ENCODE measurements at places on chromosomes 4 and X.

- DNase-seq, result no peak
Measured at GRCh38 chr4:61740886-61741285, 540.8 kb downstream of the ADGRL3 start.

- DNase-seq, result peak; percentile 46
Measured at GRCh38 chr4:26860922-26861433, 337 bp downstream of the STIM2 start.

- DNase-seq, result no peak
Measured at GRCh38 chr4:25031077-25031621, 403 bp upstream of the LGI2 start.

GRCh38 chr4:88178626-88179231, 20.3 kb upstream of the ABCG2 start:
- DNase-seq, result no peak

- peak; percentile 73 for DNase-seq
Measured at GRCh38 chrX:154097003-154097588, 421 bp downstream of the MECP2 start.

GRCh38 chr4:55571806-55572205, 20.2 kb downstream of the PDCL2 start:
- no peak for DNase-seq

- no peak for DNase-seq
Measured at GRCh38 chr4:1787411-1788077, 5.5 kb upstream of the FGFR3 start.

DNA sequence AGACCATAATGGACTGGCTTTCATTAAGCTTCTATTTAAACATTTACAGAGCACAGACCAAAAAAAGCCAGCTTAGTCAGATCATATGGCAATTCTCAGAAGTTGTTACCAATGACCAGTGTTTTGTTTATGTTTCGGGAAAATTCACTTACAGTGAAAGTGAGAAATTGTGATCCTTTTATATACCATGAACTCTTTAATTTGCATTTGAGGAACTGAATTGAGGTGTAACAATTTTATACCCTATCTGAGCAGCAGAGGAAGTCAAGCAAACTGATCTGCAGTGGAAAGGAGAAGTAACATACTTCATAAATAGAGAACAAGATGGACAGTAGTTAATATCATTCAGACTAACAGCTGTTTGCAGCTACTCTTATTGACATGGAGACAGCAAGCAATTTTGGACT, 97.1 kb downstream of the TMA16 start:
- no peak for DNase-seq

DNA sequence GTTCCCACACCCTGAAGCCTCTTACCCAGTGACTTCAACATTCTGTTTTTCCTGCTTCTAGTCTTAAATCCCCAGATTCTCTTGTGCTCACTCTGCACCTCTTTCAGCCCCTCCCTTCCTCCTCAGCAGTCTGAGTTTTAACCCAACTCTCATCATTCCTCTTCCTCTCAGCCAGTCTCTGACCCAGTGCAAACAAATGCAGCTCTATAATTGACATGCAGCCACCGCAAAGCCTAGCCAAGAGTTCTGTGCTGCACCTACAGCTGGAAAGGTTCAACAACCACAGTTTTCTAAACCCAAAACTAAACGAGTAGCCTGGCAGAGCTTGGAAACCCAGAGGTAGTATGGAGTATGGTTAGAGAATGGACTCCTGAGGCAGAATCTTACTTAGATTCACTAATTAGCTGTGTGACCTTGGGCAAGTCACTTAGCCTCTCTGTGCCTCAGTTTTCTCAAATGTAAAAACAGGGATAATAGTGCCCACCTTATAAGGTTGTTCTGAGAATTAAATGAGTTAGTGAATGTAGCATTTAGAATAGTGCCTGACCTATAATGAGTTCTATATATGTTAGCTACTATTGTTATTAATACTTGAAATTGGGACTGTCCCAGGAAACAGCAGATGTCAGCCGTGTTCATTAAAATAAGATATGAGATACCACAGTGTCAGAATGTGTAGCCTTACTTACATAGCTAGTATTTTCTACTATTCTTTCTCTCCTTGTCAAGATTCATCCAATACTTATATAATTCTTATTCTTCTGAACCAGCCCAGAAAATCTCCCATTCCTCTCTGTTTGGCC, 3.5 kb downstream of the TMEM154 start:
- no peak for DNase-seq

- peak; percentile 84 for DNase-seq
Measured at GRCh38 chrX:20442597-20442996, 175.9 kb upstream of the RPS6KA3 start.

DNA sequence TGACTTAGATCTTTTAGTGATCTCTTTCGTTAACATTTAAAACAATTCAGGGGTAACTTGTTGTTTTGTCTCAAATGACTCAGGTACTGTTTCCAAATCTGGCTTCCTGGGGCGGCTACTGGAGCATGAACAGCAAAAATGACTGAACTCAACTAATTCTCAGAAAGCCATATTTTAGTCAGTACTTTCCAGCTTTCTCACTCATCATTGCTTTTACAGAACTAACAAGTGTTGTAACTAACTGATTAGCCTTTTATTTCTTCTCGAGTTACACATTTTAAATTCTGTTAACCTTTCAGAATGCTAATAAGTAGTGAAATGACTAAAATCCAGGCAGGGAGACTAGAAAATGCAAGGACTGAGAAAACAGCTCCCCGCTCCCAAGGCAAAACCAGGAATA, 55.3 kb downstream of the JADE3 start:
- no peak for DNase-seq

- DNase-seq, result no peak
Measured at GRCh38 chrX:39320165-39320564, 518.9 kb downstream of the MID1IP1 start.

DNA sequence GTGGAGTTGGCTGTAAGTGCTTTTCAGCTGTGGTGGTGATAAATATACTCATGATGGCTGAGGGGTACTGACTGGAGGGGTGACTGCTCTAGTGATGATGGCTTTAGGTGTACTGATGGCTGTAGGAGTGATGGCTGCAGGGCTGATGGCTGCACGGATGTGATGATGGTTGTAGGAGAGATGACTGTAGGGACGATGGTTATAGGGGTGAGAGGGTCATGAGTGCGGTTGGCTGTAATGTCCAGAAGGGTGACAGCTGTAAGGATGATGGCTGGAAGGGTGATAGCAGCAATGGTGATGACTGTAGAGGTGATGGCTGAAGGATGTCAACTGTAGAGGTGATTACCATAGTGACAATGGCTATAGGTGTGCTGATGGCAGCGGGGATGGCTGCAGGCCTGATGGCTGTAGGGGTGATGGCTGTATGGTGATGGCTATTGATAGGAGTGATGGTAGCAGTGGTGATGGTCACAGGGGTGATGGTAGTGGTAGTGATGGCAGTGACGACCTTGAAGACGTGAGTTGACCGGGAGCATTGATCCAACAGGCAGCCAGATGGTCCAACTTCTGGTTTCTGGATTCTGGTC, 570 bp upstream of the SASH3 start:
- no peak for DNase-seq

DNA sequence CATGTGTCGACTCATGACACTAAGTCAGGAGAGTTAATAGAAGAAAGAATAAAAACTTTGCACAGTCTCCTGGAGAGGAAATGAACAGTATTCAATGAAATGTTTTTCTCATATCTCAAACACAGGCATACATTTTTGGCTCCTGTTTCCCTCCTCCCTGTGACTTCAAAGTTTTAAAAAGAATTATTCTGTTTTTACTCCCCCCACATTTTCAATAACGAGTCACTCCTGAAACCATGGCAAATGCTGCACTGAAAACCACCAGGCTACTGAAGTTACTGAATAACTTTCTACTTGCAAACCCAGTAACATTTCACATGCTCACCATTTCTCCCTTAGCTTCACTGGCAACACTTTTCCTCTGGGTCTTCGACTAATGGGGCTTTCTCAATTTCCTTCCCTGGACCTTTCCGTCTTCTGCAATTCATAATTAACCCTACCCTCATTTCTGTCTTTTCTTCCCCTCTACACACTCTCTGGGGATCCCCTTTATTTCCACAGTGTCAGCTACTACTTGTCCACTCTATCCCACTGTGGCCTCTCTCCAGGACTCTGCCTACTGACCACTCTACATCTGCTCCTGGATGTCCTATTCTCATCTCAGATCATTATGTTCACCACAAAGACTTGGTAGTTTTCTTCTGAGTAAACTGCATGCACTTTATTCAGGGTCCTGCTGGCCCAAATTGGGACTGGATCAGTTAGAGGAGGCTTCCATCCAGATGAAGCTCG, 225.8 kb upstream of the ETNPPL start:
- DNase-seq, result no peak

GRCh38 chr4:3571921-3572320, 39.7 kb upstream of the LRPAP1 start:
- DNase-seq, result no peak

- DNase-seq, result no peak
Measured at GRCh38 chr4:35709080-35709479, 535.2 kb downstream of the ARAP2 start.

GRCh38 chr4:41072021-41072777, 142.1 kb downstream of the APBB2 start:
- DNase-seq, result no peak

DNA sequence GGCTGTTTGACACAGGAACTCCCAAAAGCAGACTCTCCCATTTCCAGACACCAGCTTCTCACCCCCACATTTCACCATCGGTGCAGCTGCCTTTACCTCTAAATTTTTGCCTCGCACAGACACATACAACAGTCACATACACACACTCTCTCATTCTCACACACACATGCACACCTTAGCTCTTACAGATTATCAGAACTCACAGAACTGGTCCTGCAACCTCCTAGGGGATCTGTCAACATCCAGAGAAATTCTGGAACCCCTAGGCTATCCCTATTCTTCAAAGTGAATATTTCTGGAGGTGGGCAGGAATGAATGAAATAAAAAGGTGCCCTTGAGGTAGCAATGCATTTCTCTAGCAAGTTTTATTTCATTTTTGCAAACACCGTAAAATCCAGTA, 4.1 kb downstream of the HS6ST2 start:
- no peak for DNase-seq

DNA sequence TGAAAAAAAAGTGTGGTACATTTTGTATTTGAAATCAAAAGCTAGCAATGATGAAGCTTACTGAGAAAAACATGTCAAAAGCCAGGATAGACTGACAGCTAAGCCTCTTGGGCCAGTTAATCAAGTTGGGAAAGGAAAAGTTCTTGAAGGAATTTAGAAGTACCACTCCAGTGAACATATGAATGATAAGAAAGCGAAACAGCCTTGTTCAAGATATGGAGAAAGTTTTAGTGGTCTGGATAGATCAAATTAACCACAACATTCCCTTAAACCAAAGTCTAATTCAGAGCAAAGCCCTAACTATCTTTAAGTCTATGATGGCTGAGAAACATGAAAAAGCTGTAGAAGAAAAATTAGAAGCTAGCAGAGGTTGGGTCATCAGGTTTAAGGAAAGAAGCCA, 268.3 kb downstream of the PDHA2 start:
- DNase-seq, result no peak

GRCh38 chr4:184163813-184164212, 53.9 kb downstream of the ENPP6 start:
- DNase-seq, result no peak

GRCh38 chr4:66571145-66571695, 900.9 kb upstream of the EPHA5 start:
- DNase-seq, result no peak

GRCh38 chrX:100698551-100698950, 33.4 kb downstream of the SYTL4 start:
- no peak for DNase-seq

GRCh38 chr4:112647785-112648184, 10.8 kb downstream of the LARP7 start:
- no peak for DNase-seq

DNA sequence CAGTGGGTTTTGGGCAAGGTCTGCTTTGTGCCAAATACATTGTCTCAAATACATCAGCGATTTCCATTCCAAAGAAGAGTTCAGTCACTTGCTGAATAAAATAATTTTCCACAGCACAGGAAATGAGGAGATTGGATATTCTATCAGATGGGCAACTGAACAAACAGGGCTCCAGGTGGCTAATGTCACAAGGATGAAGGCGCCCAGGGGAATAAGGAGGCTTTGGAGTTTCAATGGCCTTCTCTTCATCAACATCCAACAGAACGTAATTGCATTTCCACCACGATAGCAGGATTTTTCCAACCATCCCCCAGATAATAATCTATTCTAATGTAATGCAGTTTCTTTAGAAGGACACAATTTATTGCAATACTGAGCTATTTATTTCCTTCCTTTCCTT, 104.7 kb upstream of the KLHL13 start:
- no peak for DNase-seq

DNA sequence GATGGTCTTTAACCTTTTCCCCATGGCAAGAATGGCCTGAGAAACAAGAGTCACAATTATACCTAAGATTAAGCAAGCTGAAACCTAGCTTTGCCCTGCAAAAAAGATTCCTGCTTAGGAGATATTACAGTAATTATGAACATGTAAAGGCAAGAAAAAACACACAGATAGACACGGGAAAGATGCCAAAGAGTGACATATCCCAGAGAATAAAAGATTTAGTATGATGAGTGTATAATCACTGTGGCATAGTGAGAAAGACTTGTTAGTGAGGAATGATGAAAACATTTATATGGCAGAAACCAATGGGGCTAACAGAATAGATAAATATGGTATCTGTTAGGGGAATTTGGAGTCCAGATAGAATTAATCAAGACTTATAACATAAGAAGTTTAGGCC, 29.6 kb upstream of the TASL start:
- no peak for DNase-seq

DNA sequence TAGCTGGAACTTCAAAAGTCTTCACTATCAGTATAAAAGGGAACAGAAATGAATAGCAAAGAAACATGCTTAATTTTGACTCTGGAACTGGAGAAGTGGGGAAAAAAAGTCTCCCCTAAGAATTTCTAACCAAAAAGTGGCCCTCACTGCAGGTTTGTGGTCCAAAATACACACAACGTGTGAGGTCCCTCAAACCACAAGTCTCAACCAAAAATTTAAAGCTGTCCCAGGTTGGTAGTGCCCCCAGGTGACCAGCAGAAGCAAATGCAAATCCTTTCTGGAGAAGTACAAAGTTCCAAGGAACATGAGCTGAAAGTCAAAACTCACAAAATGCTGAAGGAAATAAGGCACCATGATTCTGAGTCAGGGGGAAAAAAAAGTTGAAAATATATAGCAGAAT, 23.6 kb upstream of the VAMP7 start:
- DNase-seq, result no peak

GRCh38 chr4:26294904-26295303, 25.9 kb upstream of the RBPJ start:
- DNase-seq, result no peak

DNA sequence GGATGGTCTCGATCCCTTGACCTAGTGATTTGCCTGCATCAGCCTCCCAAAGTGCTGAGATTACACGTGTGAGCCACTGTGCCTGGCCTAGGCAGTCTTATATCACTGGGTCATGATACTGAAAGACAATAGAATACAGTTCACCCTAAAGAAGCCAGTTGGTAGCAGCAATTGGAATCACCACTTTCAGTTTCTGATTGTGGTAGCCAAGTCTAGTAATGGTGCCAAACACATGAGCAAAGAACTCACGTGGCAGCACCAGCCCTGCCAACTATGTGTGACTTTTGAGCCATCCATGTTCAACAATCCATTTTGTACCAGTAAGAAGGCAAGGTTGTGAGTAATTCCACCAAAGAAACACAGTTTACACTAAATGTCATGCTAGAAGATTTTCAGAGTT, 548.4 kb downstream of the KLHL13 start:
- DNase-seq, result no peak

- no peak for DNase-seq
Measured at GRCh38 chrX:49260221-49260985, 4.1 kb downstream of the FOXP3 start.
